ENCODE measurements at places on chromosomes 1 and 21. TPM values are rescaled to one million over a fixed set of nuclear protein-coding genes. Genes with fewer than 3 reads are reported as not detected.

GRCh38 chr1:57252597-57253294 is 171.1 kb downstream of the DAB1 start:
- no peak for DNase-seq

- no peak for DNase-seq
These were observed 21.6 kb upstream of the KCNA2 start for GRCh38 chr1:110627764-110628163.

GRCh38 chr1:241610056-241610815 is 29.9 kb downstream of the CHML start:
- no peak for DNase-seq

- no peak for DNase-seq
These were observed 21.4 kb downstream of the IGFN1 start for GRCh38 chr1:201212056-201212455.

DNA sequence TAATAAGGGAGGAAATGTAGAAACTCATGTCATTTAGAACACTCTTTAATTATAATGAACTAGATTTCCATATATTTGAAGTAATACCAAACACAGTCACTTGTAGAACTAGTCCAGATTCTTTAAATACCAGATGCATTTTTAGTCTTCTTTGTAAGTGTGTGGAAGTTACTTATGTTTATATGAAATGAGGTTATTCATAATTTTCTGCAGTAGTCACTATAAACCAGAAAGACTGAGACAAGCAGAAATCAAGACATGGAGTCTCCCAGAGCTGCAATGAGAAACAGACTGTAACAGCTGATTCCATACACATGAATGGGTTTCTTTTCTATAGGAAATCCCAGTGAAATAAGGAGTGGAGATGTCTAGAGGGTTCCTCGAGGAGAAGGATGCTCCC is 216.6 kb upstream of the ZP4 start:
- no peak for DNase-seq

GRCh38 chr1:56509713-56510641 is 69.4 kb downstream of the PLPP3 start:
- no peak for DNase-seq

GRCh38 chr1:109527846-109528695 is 11.6 kb upstream of the GPR61 start:
- no peak for DNase-seq

GRCh38 chr1:237891979-237892378 is 1.3 kb upstream of the ZP4 start:
- no peak for DNase-seq

DNA sequence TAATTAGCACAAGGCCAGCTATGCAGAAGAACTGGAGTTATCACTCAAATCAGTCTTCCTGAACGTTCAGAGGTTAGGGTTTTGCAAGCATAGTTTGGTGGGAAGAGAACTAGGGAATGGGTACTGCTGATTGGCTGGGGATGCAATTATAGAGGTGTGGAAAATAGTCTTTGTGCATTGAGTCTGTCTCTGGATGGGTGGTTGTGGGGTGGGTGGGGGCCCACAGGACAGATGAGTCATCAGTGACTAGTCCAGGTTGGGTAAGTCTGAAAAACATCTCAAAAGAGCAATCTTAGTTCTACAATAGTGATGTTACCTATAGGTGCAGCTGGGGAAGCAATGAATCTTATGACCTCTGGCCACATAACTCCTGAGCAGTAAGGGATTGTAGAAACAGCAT is 89.7 kb upstream of the HMCN1 start:
- DNase-seq, result no peak

GRCh38 chr1:177838907-177839485 is 130.9 kb downstream of the SEC16B start:
- no peak for DNase-seq

GRCh38 chr1:26360807-26361604 is 7.1 kb upstream of the CRYBG2 start:
- no peak for DNase-seq

DNA sequence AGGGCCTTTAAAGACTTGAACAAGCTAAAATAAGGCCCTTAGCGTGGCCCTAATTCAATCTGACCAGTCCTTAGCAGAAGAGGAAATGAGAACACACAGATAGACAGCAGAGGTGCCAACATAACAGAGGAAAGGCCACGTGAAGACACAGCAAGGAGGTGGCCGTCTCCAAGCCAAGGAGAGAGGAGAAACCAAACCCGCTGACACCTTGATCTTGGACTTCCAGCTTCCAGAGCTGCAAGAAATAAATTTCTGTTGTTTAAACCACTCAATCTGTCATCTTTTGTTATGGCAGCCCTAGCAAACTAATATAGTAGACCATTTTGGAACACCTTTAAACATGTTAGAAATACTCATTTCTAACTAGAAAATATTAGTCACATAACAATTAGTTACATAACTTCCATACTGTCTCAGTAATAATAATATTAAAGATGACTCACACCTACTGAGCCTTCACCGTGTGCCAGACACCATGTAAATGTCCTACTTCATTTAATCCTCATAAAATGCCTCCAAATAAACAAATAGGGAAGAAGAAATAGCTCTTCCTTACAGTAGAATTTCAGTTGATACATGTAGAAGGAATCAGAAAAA is 47.9 kb downstream of the S1PR1 start:
- DNase-seq, result no peak

GRCh38 chr1:117576236-117576635 is 29.6 kb upstream of the TENT5C start:
- peak; percentile 23 for DNase-seq

DNA sequence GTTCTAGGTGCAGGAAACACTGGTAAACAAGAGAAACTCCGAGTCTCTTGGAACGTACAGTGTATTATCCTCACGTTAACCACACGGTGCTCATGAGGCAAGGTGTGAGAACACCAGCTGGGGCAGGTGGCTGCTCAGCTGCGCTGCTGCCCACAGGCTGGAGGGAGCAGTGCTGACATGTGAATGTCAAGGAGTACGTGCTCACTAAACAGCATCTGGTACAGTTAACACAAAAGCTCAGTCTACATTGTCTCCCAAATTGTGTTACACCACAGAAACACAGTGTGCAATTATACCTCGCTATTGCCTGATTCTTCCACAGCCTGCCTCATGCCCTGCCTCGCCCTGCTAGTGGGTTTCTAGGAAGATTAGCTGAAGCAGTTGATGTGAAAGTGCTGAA is 138.4 kb downstream of the GLIS1 start:
- DNase-seq, result no peak

DNA sequence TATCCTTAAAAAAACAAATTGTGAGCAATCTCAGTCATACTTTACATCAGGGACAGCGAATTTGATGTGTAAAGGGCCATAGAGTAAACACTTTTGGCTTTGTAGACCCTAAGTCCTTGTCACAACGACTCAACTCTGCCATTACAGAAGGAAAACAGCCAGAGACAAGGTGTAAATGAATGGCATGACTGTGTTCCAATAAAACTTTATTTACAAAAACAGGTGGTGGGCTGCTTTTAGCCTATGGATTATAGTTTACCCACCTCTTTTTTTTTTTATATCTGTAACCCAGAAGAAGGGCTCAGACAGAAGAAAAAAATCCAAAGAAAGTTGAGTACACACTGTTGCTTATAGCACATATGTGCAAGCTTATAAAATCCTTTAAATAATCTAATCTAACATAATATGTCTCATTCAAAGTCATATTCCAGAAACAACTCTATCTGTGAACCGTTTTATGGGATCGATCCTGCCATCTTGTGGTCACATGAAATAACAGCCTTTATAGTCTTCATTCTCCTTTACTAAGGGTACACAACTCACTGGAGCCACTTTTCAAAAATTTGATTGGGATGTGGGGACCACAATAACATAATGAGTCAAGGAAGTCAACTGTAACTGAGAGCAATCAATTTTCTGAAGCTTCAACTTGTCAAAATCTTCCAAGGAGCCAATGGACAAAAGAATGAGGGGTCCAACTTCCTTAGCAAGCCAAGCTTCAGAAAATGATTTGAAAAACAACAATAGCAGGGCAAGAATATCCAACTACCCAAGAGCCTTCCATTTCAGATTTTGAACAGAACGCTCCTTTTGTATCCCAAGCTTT is 142.2 kb upstream of the KRTAP19-8 start:
- DNase-seq, result no peak

GRCh38 chr1:78322928-78323680 is 167.7 kb upstream of the PTGFR start:
- no peak for DNase-seq

- no peak for DNase-seq
These were observed 107.0 kb downstream of the PTPN14 start for GRCh38 chr1:214444182-214444939.

DNA sequence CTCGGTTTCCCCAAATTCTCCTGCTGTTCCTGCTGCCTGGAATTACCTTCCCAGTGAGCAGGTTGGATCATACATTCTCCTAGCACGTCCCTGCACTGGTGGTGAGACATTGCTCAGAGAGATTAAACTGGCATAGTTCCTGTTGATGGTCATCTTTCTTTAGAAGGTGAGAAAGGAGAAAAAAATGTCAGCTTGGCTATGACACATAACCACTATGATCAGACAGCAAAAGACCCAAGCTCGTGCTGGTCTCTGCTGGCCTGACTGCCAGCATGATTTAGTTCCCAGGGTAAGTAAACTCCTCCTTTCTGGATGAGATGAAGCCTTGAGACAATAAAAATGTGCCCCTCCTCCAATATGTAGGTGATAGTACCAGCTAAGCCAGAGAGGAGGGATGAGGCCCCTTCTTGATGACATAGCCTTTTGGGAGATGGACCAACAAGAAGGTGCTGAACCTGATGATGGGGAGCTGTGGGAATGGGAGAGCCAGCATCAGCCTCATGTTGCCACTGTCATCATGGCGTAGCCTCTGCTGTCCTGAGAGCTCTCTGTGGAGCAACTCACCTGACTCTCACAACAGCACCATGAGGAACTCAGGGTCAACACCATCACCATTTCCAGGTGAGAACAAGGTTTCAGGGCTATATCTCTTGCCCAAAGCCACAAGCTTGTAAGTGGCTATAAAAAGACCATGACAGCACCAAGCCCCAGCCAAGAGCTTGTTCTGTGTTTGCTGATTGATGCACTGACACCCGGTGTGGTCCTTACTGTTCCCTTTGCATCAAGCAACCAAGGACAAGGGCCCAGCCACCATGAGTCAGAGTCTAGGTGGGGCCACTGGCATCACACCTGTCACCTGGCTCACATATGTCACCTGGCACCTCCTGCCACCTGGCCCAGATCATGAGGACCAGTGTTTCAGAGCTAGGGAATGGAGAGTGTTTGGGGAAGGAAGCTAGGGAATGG is 200.0 kb downstream of the MATN1 start:
- no peak for DNase-seq

DNA sequence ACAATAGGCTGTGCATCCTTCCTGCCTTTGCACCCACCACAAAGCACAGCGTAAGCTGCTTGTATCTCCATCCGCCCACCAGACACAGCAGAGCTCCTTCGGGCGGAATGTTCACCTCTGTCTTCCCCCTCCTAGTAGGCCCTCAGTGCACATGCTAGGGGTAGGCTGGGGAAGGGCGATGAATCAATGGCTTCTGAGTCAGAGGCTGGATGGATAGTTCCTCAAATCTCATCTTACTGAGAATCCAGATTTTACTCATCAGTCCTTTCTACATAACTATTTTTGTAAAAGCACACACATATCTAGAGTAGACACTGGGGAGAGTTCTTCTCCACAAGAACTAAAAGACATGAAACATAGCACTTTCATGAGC is 73.8 kb downstream of the BCAR3 start:
- DNase-seq, result no peak

- DNase-seq, result no peak
These were observed 217.9 kb downstream of the NEGR1 start for GRCh38 chr1:72064196-72065075.

- no peak for DNase-seq
These were observed 12.0 kb upstream of the SYT14 start for GRCh38 chr1:209926045-209926444.

GRCh38 chr1:100581096-100581705 is 43.3 kb downstream of the GPR88 start:
- no peak for DNase-seq

DNA sequence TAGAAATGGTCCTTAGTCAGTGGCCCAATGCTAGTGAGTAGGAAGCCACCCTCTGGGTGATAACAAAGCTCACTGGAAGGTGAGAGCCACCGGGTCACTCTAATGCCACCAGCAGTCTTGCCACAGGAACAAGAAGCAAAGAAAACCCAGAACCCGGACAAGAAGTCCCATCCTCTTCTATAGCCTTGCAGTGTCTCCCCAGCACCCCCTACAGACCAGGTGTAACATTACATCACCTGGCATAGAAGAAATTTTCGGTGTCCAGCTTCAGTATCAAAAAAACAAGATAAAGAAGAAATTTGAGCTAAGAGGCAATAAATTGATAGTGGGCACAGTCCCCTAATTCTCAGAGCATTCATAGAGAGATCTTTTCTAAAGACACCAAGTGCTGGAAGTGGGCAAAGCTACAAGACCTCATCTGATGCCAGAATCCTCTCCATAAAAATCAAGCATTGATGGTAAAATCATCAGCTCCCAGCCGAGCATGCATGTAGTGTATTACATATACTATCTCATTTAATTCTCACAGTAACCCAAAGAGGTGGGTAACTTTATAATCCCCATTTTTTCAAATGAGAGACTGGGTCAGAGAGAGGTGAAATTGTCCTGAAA is 491.0 kb downstream of the MATN1 start:
- DNase-seq, result no peak

DNA sequence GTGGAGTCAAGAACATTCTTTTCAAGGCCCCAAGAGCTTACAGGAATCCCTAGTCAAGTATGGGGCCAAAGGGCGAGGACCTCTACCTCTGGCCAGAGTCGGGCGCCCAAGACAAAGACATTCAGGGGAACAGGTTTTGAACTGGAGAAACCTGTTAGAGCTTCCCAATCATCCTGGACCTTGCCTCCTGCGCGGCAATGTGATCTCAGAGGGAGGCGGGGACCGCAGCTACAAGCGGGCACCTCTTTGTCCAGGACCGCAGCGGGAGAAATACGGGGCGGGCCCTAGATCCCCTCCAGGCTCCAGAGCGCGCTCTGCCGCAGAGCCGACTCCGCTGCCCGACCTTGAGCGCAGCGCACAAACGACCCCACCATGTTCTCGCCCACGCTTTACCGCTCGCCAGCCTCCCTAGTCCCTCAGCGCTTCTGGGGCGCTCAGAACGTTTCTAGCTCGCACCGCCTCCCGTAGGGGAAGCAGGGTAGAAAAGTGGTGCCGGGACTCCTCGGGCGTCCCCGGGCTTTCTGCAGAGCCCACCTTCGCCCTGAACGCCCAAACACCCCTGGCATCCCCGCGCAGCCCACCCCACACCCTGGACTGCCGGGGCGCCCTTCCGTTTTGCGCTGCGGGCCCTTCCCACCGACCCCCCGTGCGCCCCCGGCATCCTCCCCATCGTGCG is 28.1 kb downstream of the RABIF start:
- peak; percentile 90 for DNase-seq

- DNase-seq, result no peak
These were observed 30.4 kb downstream of the PIGM start for GRCh38 chr1:160001440-160001839.

- no peak for DNase-seq
These were observed 8.1 kb downstream of the RERE start for GRCh38 chr1:8809342-8809736.

MEF2D gene
- 97.4 TPM for total RNA-seq

LCE3E gene
- total RNA-seq, result not detected

FAM163A gene
- 5.0 TPM for total RNA-seq

FABP3 gene
- 2.7 TPM for total RNA-seq

MMEL1 gene
- total RNA-seq, result 7.4 TPM

PTGFRN gene
- total RNA-seq, result 66.6 TPM

ZBTB17 gene
- total RNA-seq, result 59.0 TPM

KCNE1 gene
- total RNA-seq, result 3.8 TPM

B3GALT6 gene
- 9.1 TPM for total RNA-seq

Measured in Peyer's patch (tissue), 4 donors.